ENCODE measurements at places on chromosomes 13 and 19. TPM values are rescaled to one million over a fixed set of nuclear protein-coding genes. Genes with fewer than 3 reads are reported as not detected.

GRCh38 chr13:44281252-44282000 lies 92.2 kb upstream of the SERP2 start:
- H3K4me1 ChIP-seq = peaks cover 11% of the 10 kb centered on the region
- H3K27me3 ChIP-seq = peaks cover 12% of the 10 kb centered on the region
- DNase-seq = no peak

GRCh38 chr19:16892436-16892835 lies 3.6 kb downstream of the F2RL3 start:
- H3K4me3 ChIP-seq = no peak overlapping the region
- DNase-seq = no peak
- peak overlapping the region; percentile 46 for H3K27ac ChIP-seq
- peaks cover 44% of the 10 kb centered on the region for H3K4me1 ChIP-seq

- H3K36me3 ChIP-seq = no peaks in the 10 kb centered on the region
- no peak overlapping the region for H3K4me3 ChIP-seq
- H3K27ac ChIP-seq = no peak overlapping the region
Measured at GRCh38 chr13:80118506-80118905, 222.4 kb downstream of the SPRY2 start.

GRCh38 chr13:63351081-63351480 lies 1935.4 kb upstream of the PCDH20 start:
- no peak overlapping the region for H3K4me3 ChIP-seq
- H3K27ac ChIP-seq = no peak overlapping the region
- H3K27me3 ChIP-seq = no peaks in the 10 kb centered on the region

GRCh38 chr19:43692385-43692784 lies 22.4 kb upstream of the PLAUR start:
- no peak for DNase-seq
- H3K36me3 ChIP-seq = no peaks in the 10 kb centered on the region
- no peak overlapping the region for H3K4me3 ChIP-seq
- H3K4me1 ChIP-seq = no peaks in the 10 kb centered on the region
- H3K27me3 ChIP-seq = peaks cover 9% of the 10 kb centered on the region
- H3K27ac ChIP-seq = no peak overlapping the region

- H3K4me3 ChIP-seq = no peak overlapping the region
- no peak overlapping the region for H3K27ac ChIP-seq
- no peak for DNase-seq
- no peaks in the 10 kb centered on the region for H3K4me1 ChIP-seq
- H3K36me3 ChIP-seq = peaks cover 1% of the 10 kb centered on the region
Measured at GRCh38 chr19:41106177-41106576, 8.1 kb upstream of the CYP2F1 start.

GRCh38 chr13:27654816-27655215 lies 33.1 kb downstream of the POLR1D start:
- no peak overlapping the region for H3K27ac ChIP-seq
- no peak for DNase-seq
- H3K27me3 ChIP-seq = no peaks in the 10 kb centered on the region

GRCh38 chr19:40650749-40651305 lies 39.6 kb downstream of the NUMBL start:
- no peak overlapping the region for H3K4me3 ChIP-seq
- DNase-seq = no peak
- H3K36me3 ChIP-seq = no peaks in the 10 kb centered on the region
- peaks cover 2% of the 10 kb centered on the region for H3K4me1 ChIP-seq

The ZNF571 gene
- total RNA-seq = 2.4 TPM

The TLE6 gene
- total RNA-seq = 1.6 TPM

The OR7A5 gene
- total RNA-seq = not detected

The ZNF134 gene
- 13.7 TPM for total RNA-seq

The SMIM24 gene
- total RNA-seq = 0.27 TPM

Measured in activated CD4-positive, alpha-beta T cell treated with anti-CD3 and anti-CD28 coated beads, Interleukin-2, amount 10 ng/mL, durations not matched to agents 7 days and 5 days (primary cell).